ENCODE measurements at places on chromosomes 1 and 21.

DNA sequence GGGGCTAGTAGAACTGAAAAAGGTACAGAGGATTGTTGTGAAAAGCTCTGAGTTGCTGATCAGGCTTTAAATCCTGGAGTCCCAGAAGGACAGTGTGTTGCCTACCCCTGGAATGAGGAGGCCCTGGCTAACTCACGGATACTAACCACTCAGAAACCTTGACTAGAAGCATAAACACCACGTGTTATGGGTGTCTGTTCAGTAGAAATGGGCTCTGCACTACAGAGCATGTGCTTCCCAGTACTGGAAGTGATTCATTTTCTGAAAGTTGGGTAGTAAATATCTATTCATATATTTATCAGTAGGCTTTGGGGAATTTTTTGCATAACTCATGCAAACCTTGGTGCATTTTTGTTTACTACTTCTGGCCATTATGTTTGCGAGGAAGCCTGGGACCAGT, 15.1 kb upstream of the CLCA1 start:
- no peak for DNase-seq

DNA sequence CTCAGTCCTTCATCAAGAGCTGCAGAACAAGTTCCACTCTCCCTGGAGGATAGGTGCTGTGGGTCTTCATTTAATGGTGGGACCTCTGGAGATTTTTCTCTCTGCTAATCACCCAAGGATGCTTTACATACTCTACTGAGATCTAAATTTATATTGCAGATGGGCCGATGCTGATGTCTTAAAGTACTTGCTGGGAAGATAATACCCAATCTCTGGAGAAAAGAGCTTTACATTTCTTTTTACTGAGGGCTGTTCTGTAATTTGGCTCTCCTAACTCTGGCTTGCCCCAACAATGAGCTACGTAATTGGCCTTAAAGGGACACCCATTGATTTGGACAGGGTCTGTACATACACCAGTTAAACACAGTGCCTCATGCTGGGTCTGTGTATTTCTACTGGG, 86.9 kb downstream of the ST6GALNAC3 start:
- no peak for DNase-seq

DNA sequence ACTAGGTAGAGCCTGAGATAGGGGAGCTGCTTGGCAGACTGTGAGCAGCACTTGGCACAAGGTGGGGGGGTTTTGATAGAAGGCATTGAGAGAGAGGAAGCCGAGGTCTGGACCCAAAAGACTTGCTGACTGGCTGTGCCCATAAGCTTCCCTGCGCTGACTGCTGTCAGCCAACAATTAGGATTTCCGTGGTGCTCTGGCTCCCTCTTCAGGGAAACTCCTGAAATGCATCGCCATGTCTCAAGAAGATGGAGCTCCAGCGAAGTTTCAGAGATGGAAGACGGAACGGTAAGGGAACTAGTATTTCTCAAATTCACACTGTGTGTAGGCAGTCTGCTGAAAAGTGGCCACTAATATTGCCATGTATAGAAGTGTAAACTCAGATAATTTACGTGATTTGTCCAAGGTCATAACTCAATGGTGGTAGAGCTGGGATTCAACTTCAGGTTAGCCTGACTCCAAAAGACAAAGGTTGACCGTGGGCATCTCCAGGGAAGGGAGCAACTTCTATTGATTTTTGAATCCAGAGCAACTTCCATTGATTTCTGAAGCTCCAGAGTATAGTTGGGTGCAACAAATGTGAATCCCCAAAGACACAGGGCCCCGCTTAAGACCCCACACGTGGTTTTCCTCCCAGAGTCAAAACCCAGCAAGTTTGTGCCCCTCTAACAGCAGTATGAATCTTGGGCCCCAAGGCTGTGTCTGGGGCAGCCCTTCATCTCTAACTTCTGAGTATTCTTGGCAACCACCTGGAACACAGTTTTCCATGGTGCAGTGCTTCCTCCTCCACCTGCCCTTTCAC, 44.5 kb upstream of the CRNN start:
- no peak for DNase-seq

DNA sequence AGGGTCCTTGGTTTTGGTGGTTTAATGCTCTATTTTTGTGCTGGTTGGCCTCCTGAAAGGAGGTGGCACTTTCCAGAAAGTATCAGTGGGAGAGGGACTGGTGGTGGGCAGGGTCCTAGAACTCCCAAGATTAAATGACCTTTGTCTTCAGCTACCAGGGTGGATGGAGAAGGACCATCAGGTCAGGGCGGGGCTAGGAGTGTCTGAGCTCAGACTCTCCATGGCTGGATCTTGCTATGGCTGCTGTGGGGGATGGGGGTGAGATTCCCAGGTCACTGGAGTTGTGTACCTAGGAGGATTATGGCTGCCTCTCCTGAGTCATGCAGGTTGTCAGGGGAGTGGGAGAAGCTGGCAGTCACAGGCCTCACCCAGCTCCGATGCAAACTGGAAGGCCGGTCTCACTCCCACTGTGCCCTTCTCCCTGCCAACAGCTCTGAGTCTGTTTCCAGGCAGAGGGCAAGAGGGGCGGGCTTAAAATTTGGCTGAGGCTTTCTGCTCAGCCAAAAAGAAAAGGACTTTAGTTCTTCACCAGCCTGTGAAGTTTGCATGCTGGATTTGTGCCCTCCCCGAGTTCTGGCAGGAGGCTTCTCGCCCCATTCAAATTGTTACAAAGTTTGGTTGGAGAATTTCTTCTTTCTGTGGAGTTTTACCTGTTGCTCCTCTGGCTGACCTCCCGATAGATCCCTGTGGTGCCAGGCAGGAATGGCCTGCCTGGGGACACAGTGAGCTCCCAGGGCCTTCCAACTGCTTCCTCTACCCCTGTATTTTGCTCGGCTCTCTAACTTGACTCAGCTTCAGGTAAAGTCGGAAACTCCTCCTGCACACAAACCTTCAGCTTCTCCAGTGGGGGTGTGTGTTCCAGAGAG, 13.1 kb upstream of the KYAT3 start:
- no peak for DNase-seq

- DNase-seq: no peak
Measured at GRCh38 chr1:3293563-3294080, 160.8 kb upstream of the ARHGEF16 start.

- DNase-seq: no peak
Measured at GRCh38 chr21:32523463-32523862, 61.9 kb downstream of the TCP10L start.

- DNase-seq: no peak
Measured at GRCh38 chr1:7948960-7949359, 8.3 kb upstream of the TNFRSF9 start.

GRCh38 chr1:96487394-96487793, 234.2 kb upstream of the PTBP2 start:
- no peak for DNase-seq

GRCh38 chr1:163701783-163702374, 380.1 kb downstream of the NUF2 start:
- no peak for DNase-seq

GRCh38 chr21:15730484-15731242, 881 bp downstream of the USP25 start:
- DNase-seq: no peak

- DNase-seq: no peak
Measured at GRCh38 chr1:171664976-171665375, 12.5 kb upstream of the MYOC start.

- no peak for DNase-seq
Measured at GRCh38 chr1:14341147-14341546, 257.3 kb upstream of the KAZN start.

DNA sequence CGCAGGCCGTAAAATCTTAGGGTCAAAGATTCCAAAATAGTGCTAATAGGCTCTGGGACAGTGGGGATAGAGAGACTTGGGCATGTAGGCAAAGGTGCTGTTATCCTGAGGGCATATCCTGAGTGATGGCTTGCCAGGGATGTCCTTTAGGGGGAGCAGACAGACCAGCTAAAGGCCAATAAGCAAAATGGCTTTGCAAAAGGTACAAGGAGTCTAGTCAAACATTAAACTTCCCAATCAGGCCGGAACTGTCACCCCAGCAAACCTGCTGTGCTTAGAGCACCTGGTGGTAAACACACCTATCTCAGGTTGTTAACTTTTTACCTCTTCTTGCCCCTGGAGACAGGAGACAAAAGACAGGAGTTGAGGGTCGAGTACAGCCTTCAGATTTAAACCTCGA, 49.1 kb downstream of the TRABD2B start:
- DNase-seq: no peak
